ENCODE measurements at places on chromosomes 12 and 14.

GRCh38 chr12:90331262-90331661 is 622.6 kb upstream of the ATP2B1 start:
- no peak for DNase-seq

DNA sequence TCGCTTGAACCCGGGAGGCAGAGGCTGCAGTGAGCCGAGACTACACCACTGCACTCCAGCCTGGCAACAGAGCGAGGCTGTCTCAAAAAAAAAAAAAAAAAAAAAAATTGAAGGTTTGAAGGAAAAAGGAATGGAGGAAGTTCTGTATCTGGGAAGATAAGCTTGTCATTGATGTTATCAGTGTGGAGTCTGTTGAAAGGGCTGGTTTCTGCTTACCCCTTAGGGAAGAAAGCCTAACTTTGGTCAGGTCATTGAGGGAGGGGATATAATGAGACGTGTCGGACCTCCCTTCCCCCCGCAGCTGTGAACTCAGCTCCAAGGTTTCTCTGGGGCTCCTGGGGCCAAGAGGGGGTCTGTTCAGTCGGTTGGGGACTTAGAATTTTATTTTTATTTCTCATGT is 16.4 kb downstream of the DAO start:
- DNase-seq, result no peak

GRCh38 chr12:90959032-90959431 is 4.1 kb upstream of the CCER1 start:
- DNase-seq, result no peak

DNA sequence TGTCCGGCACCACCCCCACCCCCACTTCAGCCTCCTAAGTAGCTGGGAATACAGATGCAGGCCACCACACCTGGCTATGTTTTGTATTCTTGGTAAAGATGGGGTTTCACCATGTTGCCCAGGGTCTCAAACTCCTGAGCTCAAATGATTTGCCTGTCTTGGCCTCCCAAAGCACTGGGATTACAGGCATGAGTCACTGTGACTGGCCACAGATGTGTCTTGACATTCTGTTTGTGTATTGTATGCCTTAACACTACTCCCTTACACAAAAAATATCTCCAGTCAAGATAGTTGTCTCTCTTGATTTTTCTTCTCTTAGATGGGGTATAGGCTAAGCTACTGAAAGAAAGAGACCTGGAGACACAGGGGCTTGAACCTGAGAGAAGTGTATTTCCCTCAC is 17.6 kb downstream of the CLEC14A start:
- DNase-seq, result no peak

DNA sequence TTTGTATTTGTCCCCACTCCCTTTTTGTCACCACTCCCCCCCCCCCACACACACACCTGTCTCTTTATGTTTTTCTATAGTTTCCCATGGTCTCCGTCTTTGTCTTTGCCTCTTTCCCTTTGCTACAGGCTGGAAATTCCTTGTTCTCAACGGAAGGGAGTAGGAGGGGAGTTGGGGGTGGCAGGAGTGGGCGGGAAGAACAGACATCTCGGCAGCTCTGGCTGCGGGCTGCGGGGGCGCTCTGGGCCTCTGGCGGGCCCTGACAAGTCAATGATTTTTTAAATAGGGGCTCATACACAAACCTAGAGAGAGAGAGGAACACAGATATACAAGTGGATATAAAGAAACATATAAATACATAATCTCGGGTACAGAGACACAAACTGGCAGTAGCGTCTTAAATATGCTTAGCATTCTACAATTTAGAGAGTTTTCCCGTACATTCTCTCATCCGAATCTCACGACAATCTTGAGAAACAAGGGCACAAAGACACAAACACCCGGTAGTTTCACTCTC is 2.4 kb upstream of the NAB2 start:
- DNase-seq, result no peak
